Activated CD8-positive, alpha-beta memory T cell treated with anti-CD3 and anti-CD28 coated beads, Interleukin-2, amount 10 ng/mL, durations not matched to agents 7 days and 5 days (primary cell): ENCODE measurements at places on chromosomes 2 and 18. TPM values are rescaled to one million over a fixed set of nuclear protein-coding genes. Genes with fewer than 3 reads are reported as not detected.

DNA sequence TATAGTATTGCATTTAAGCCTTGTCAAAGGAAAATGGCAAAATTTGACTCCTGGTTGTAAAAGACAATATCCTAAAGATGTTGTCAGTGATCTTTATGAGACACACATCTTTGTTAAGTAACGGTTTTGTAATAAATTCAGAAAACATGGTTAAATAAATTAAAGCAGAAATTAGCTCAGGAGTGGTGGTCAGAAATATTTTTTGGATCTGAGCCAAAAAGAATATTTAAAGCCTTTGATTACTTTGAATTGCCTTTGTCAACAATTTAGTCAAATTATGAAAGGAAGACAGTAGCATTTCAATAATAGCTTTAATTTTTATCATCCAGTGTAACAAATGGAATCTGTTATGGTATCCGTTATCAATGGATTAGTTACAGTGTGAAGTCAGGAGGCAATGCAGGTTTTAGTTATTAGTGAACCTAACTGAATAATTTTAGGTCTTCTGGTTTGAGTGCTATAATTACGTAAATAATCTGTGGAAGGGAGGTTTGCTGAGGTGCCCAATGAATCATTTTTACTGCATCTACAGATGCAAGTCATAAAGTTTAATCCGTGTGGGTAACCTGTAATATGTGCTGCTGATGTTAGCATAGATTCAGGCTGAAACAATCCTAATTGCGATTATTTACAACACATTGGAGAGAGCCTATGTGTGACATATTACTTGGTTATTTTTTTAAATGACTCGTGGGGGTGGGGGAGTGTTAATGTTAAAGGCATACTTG lies 42.7 kb downstream of the SMAD4 start:
- H3K4me3 ChIP-seq: no peak overlapping the region
- H3K27ac ChIP-seq: no peak overlapping the region
- no peak for DNase-seq
- peaks cover 21% of the 10 kb centered on the region for H3K4me1 ChIP-seq
- H3K36me3 ChIP-seq: peaks cover 70% of the 10 kb centered on the region

GRCh38 chr2:109481196-109481555 lies 132.6 kb downstream of the SEPTIN10 start:
- no peak for DNase-seq
- no peaks in the 10 kb centered on the region for H3K36me3 ChIP-seq
- no peak overlapping the region for H3K27ac ChIP-seq
- no peaks in the 10 kb centered on the region for H3K4me1 ChIP-seq
- H3K4me3 ChIP-seq: no peak overlapping the region

GRCh38 chr2:201854841-201855240 lies 48.5 kb downstream of the CDK15 start:
- H3K36me3 ChIP-seq: no peaks in the 10 kb centered on the region
- no peak overlapping the region for H3K27ac ChIP-seq
- H3K4me3 ChIP-seq: no peak overlapping the region
- DNase-seq: no peak
- peaks cover 8% of the 10 kb centered on the region for H3K4me1 ChIP-seq

DNA sequence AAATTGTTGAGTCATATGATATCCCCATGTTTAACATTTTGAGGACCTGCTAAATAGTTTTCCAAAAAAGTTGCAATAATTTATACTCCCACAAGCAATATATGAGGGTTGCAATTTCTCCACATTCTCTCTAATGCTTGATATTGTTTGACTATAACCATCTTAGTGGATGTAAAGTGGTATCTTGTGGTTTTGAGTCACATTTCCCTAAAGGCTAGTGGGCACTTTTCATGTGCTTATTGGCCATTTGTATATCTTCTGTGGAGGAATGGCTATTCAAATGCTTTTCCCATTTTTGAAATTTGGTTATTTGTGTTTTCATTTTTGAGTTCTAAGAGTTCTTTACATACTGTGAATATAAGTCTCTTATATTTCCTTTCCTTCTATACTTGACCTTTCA lies 82.7 kb downstream of the SCG2 start:
- no peaks in the 10 kb centered on the region for H3K4me1 ChIP-seq
- H3K27me3 ChIP-seq: no peaks in the 10 kb centered on the region
- DNase-seq: no peak

- DNase-seq: no peak
- no peak overlapping the region for H3K27ac ChIP-seq
- no peaks in the 10 kb centered on the region for H3K27me3 ChIP-seq
- no peak overlapping the region for H3K4me3 ChIP-seq
- H3K4me1 ChIP-seq: no peaks in the 10 kb centered on the region
- H3K36me3 ChIP-seq: no peaks in the 10 kb centered on the region
These were observed 285.1 kb downstream of the SS18 start for GRCh38 chr18:25805323-25805722.

Gene GPD2
- total RNA-seq: 23.6 TPM
